HS-27A (cell line): ENCODE measurements at places on chromosomes 3 and 15.

DNA sequence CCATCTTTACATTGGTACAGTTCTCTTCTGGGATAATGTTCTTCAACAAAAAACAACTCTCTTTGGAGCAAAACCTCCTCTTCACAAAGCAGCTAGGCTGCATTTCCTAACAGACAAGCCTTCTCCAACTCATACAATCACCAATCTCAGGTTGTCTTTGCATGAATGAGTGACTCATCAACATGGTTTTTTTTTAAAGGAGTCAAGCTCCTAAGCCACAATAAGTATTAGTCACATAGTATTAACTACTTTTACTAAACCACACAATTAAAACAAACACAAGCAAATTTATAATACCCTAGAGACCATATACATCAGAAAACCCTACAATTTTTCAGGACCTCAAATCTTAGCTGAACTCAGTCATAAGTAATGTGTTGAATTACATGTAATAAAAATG lies 137.4 kb downstream of the TBC1D5 start:
- peak; percentile 42 for DNase-seq

DNA sequence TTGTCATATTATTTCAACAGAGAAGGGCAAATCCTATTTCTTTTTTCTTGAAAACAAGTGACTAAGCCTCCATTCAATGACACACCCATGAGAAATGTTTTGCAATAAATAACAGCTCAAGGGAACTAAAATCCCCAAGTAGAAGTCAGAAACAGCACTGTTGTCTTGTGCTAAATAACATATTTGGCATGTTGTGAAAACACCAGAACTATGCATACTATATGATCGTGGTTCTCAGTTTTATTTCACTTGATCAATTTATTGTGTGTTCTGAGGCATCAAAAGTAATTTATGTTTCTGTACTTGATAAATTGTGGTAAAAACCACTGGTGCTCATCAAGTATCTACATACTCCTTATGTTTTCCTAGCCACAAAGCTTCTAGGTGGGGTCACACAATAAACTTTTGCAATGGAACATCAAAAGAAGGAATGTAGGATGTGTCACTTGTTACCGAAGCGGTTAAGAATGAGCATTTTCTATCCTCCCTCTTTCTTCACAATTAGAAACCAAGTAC lies 691.7 kb upstream of the CBLB start:
- DNase-seq, result peak; percentile 62

DNA sequence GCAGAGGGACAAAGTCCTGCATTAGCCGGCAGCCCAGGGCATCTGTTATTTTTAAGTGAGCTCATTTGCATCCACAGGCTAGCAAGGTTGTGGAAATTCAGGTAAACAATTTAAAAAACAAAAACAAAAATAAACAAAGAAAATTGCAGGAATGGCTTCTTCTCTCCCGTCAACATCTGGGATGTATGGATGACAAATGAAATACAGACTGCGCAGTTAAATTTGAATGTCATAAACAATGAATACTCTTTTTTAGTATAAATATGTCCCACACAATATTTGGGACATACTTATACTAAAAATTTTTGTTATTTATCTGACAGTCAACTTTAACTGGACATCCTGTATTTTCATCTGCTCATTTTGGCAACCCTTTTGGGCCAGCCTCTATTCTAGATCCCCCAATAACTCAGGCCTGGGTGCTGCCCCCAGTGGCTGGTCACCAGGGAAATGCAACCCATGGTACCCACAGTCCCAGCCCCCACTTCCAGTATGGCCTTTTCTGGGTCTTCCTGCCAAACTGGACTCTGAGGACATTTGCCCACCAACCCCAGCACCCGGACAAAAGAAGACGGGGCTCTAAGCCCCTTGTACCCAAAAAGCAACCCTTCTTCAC lies 12.7 kb downstream of the GRM2 start:
- no peak for DNase-seq

GRCh38 chr3:127674790-127675189 lies 2.0 kb downstream of the ABTB1 start:
- no peak for DNase-seq

GRCh38 chr15:66156310-66156975 lies 97.1 kb downstream of the MEGF11 start:
- no peak for DNase-seq

DNA sequence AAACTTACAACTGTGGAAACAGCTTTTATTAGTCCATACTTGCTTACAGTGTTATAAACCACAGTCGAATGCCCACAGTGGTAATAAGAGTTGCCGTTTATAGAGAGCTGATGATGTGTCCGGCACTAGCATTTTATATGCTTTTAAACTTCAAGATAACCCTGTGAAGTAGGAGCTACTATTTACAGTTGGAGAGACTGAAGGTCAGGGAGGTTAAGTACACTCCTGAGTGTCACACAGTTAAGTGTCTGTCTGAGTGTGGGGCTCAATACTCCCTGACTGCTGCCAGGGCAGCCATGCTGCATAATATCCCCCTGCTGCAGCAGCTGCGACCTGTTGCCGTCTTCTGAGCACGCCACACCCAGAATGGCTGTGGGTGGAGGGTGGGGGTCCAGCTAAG lies 89.9 kb upstream of the TNFAIP8L3 start:
- DNase-seq, result no peak

DNA sequence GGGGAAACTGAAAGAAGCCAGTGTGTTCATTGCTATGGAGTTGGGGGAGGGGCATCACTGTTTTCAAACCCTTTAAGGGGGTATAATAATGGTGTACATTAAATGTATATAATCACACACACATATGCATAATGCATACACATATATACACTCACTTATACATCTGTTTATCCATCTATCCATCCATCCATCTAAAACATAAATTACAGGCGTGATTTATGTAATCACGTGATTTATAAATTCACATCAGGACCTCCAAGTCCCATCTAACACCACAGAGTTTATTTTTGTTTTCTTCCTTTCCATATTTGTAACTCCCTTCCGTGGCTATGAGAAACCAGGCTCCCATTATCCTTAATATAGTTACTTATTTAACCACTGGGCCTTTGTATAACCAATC lies 39.8 kb downstream of the GRAMD1C start:
- no peak for DNase-seq

GRCh38 chr15:58732625-58733363 lies 16.7 kb downstream of the ADAM10 start:
- no peak for DNase-seq

- no peak for DNase-seq
These were observed 779 bp upstream of the CTNNB1 start for GRCh38 chr3:41198526-41198925.

GRCh38 chr3:134149286-134149685 lies 101.4 kb downstream of the RYK start:
- no peak for DNase-seq

DNA sequence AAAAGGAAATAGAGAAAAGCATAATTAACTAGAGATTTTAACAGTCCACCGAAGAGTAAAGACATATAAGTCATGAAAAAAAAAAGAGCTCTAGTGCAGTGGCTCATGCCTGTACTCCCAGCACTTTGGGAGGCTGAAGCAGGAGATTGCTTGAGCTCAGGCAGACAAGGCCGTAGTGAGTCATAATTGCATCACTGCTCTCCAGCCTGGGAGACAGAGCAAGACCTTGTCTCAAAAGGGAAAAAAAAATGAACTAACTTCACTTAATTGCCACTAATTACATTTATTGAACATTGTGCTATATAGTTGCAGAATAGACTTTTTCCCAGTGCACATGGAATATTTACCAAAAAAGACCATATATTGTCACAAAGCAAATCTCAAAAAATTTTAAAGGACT lies 221.8 kb downstream of the CBLB start:
- peak; percentile 71 for DNase-seq

DNA sequence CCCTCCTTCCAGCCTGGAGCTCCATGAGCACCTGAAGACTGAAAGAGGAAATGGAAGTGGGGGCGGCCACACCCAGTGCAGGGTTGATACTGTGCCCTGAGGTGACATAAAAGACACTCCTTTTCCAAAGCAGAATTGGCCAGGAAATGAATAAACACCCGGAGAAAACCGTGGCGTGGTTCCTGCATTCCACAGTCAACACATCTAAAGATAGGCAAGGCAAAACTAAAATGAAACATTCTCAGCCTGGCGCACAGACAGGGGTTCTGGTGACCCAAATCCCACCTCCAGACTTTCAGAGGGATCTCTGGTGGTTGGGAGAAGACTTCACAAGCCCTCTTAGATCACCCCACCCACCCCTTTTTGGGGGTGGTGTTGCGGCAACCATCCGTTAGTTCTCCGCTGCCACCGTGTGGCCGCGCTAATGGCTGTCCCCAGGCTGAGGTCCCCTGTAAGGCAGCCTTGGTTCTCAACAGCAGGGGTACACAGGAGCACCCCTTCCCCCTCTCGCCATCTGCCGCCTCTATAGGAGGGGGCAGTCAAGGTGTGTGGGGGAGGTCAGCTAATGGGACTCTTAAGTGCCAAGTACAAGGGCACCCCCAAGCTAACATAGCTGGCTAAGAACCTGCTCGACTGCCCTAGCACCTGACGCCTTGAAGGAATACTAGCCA lies 2.5 kb upstream of the MST1R start:
- DNase-seq, result no peak

DNA sequence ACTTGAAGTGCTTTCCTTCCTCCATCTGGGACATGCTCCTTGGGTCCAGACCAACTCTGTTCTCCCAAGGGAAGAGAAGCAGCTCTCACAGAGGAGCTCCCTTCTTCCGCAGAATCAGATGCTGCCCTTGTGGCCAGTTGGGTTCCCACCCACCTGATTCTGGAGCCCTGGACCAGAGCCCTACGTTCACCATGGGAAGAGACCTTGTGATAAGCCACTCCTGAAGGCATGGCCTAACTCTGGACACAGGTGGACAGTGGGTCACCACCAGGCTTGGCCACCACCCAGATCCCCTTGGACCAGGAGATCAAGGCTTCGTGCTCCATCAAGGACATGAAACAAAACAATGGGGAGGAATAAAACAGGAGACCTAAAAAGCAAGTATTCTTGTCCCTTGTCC lies 172.2 kb downstream of the RPLP1 start:
- no peak for DNase-seq

DNA sequence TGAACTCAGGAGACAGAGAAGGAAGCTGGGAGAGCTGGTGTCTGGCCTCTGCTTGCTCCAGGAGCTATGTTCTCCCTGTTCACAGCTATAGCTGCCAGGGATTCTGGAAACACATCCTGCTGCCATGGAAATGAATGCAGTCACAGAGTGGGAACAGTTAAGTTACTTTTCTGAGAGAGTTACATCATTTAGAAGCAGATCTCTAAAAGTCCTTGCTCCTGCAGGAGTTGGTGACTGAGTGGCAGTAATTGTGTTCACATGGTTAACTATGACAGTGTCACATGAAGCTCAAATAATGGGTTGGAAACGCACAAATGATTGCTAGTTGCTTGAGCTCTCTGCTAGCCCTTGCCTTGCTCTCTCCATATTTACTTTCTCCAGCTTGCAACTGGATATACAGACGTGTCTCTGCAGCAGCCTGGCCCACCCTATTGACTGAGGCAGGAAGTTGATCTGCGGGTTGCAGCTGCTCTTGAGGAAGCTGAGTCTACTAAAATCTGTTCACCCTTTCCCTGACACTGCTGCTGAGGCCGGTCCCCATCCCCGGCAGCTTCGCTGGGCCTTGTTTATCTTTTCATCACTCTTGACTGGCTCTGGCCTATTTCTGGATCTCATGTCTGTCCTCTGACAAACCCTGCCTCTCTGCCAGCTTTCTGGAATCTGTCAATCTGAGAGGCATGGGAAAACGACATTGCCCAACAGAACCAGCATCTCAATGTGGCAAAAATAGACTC lies 16.7 kb upstream of the ISLR start:
- no peak for DNase-seq

- no peak for DNase-seq
These were observed 7.7 kb upstream of the SEC13 start for GRCh38 chr3:10328460-10329071.

- DNase-seq, result no peak
These were observed 79.3 kb upstream of the SKOR1 start for GRCh38 chr15:67746022-67746421.

- no peak for DNase-seq
These were observed 32.9 kb upstream of the ETV5 start for GRCh38 chr3:186141790-186142189.

- no peak for DNase-seq
These were observed 8.6 kb downstream of the PLA2G4D start for GRCh38 chr15:42085721-42086120.

DNA sequence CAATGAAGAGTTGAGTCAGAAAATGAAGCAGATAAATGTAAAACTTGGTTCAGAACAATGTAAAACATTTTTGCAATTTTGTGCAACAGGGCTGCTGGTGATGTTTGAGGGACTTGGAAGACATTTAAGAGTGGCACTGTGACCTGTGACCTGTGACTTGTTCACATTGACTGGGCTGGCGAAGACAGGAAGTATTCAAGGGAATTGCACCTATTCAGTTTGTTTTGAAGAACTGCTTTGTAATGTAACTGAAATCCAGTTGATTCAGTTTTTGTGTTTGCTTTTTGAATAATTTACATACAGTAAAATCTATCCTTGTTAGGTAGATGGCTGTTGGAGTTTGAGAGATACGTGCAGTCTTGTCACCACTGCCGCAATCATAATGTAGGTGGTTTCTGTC lies 35.4 kb downstream of the MCTP2 start:
- DNase-seq, result no peak
